ENCODE measurements at places on chromosomes 7 and 10.

DNA sequence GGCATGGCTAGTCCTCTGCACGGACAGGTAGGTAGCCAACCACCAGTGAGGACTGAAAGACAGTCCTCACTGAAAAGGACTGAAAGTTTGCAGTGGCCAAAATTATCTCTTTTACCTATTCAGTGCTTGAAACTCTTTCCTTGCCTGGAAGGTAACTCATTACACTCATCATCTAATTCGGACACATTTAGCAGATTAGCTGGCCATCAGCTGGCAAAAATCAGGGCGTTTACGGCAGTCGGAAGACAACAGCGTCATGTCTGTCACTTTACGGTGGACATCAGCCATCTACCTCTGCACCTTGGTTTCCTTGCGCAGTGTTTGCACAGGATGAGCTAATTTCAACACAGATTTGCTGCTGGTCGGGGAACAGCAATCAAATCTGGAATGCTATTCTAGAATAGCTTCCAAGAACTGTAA is 740 bp downstream of the ANXA7 start:
- DNase-seq: peak; percentile 67

- DNase-seq: no peak
Observed at GRCh38 chr7:135664046-135664589, 1.8 kb downstream of the STMP1 start.

DNA sequence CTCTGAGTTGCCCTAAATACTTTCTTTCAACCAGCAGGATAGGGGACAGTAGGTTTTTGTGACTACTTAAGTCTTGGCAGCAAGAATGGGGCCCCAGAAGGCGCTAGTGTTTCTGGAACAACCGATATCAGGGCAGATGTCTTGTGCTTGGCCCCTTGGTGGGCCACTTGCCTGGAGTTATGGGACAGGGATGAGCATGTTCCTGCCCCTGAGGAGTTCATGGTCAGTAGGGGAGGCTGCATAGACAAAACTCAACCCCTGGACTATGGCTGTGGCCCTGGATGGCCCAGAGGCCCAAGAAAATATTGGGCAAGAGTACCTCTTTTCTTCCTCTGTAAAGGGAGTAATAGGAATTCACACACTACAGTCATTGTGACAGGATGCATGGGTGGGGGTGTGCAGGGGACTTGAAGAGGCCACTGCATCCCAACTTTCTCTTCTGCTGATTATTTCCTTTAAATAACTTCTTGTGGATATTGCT is 57.7 kb upstream of the IGFBP3 start:
- no peak for DNase-seq

GRCh38 chr10:100829097-100829870 is 83.5 kb upstream of the SLF2 start:
- peak; percentile 50 for DNase-seq

GRCh38 chr10:58280477-58280876 is 11.5 kb downstream of the CISD1 start:
- DNase-seq: no peak

GRCh38 chr10:31157123-31158010 is 125.7 kb upstream of the ZNF438 start:
- DNase-seq: no peak

- DNase-seq: no peak
Observed at GRCh38 chr7:4216016-4216415, 466.1 kb upstream of the FOXK1 start.

GRCh38 chr10:114142018-114142417 is 32.0 kb downstream of the CCDC186 start:
- DNase-seq: no peak

- peak; percentile 77 for DNase-seq
Observed at GRCh38 chr10:93076871-93077270, 3.2 kb downstream of the CYP26A1 start.

- no peak for DNase-seq
Observed at GRCh38 chr10:33248638-33249037, 85.8 kb downstream of the NRP1 start.

DNA sequence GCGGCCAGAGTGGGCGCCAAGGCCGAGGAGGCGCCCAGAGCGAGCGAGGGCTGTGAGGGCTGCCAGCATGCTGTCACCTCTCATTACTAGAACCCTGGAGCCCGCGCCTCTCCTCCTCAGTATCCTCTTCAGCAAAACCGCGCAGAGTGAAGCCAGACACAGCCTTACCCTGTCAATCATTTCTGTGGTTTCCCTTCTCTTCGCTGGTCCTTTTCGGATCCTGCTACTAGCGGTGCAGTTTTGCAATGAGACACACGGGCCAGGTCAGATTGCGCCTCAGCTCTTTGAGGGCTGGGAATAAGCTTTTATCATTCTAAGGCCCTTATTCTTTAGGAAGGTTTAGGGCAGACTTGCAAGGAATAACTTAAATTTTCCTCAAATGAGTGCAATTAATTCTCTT is 55.5 kb upstream of the FAM171A1 start:
- DNase-seq: no peak

DNA sequence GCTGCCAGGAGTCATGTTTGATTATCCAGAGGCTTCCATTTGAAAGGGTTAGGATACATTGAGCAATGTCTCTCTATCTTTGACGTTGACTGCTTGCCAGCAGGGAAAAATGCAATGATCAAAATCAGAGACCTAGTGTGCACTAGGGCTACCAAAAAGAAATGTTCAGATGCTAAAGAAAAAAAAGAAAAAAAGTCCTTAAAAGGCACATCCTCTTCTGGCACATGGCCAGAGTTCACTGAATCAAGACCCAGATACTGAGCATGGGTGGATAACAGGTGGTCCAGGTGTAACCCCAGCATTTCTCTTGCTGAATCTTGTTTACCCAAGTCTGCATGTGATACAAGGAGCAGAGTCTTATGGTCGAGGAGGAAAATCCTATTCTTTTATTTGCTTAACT is 899.3 kb downstream of the SORCS3 start:
- no peak for DNase-seq

GRCh38 chr7:107932805-107933204 is 41.8 kb downstream of the DLD start:
- DNase-seq: peak; percentile 61

DNA sequence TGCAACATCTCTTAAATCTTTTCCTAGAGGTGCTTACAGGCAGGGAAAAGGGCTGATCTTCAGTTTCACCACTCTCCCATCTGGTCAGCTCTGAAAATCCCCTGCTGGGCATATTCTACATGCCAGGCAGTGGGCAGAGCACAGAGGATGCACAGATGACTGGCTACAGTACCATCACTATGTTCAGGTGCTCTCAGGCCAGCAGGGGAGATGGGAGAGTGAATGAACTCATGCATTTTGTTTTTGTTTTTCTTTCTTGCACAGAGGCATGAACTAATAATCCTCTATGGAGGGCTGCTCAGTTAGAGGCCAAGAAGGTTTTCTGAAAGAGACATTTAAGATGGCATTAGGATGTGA is 19.3 kb downstream of the ELMO1 start:
- DNase-seq: no peak

GRCh38 chr7:3426064-3426463 is 125.0 kb downstream of the SDK1 start:
- DNase-seq: no peak

DNA sequence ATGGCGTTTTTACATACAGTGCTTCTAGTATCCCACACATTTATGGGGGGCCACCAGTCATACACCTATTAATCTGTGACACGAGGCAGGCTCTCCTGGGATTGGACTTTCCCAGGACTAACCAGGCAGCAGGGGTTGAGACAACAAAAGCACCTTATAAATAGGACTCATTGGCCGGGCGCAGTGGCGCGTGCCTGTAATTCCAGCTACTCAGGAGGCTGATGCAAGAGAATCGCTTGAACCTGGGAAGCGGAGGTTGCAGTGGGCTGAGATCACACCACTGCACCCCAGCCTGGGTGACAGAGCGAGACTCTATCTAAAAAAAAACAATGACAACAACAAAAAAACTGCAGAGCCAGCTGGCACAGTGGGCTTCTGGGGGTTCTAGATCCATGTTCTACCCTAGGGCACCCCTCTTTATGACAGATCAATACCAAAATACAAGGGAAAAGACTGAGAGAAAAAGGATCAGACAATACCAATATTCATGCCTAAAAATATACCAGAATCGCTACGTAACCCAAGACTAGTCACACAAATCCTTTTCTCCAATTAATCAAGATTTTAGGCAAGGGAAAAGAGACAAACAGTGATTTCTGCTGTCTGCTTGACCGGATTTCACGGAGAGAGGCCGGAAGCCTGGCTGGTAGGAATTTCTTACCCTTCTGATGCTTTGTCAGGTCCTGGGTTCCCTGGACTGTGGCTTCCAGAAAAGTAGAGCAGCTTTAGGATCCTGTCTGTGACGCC is 98.4 kb upstream of the CCNY start:
- DNase-seq: no peak

GRCh38 chr7:41328131-41328530 is 374.8 kb downstream of the INHBA start:
- DNase-seq: no peak

- no peak for DNase-seq
Observed at GRCh38 chr10:61097026-61097425, 153.0 kb upstream of the RHOBTB1 start.
